ENCODE measurements at places on chromosomes 2 and 18. TPM values are rescaled to one million over a fixed set of nuclear protein-coding genes. Genes with fewer than 3 reads are reported as not detected.

CRIM1 gene
- 29.9 TPM for total RNA-seq

MYO3B gene
- total RNA-seq = not detected

IL36RN gene
- total RNA-seq = not detected

DNA sequence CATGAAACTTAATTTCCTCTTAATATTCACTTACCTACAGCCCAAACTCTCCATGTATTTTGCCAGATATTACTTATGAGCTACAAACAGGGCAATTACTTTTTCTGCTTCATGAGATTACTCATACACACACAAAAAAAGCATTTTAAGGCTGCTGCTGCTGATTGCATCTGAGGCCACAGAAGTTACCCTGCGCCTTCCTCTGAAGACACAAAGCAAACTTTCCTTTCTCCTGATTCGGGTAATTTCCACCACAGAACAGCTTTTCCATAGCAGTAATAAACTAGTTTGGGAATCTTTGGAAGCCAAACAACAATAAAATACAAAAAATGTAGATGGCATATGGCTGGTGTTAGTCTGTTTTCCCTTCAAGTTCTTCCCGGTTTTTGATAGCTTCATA lies 6.2 kb downstream of the TTC32 start:
- no peaks in the 10 kb centered on the region for H3K27me3 ChIP-seq
- H3K27ac ChIP-seq = no peak overlapping the region
- peaks cover 22% of the 10 kb centered on the region for H3K4me1 ChIP-seq

DNA sequence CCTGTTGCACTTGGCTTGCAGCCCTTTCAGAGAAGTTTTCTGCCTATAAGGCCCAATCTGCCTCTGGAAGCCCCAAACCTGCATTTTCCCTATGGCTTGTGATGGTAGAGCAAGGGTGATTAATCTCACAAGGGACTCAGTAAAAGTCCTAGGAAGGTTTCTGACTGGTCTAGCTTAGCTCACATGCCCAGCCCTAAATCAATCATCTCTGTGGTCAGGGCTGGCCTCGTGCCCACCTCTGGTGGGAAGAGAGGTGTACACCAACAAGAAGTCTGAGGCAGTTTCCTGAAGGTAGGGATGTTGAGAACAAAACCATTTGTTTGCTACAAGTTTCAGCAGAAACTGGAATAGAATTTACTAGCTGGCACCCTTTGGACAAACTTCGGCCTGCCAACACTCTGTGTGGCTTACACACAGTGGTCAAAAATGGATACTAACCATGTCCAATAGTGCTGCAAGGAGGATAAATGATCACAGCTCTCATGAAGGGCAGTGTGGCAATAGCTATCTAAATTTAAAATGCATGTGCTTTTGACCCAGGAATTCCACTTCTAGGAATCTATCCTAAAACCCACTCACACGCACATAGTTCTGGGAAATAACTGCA lies 96.4 kb downstream of the EN1 start:
- H3K27me3 ChIP-seq = no peaks in the 10 kb centered on the region
- DNase-seq = no peak
- H3K4me1 ChIP-seq = no peaks in the 10 kb centered on the region
